Foreskin fibroblast (primary cell): ENCODE measurements at places on chromosomes 6 and 20.
A peak's percentile ranks its signal among the peaks of the same experiment; 100 is the strongest.

DNA sequence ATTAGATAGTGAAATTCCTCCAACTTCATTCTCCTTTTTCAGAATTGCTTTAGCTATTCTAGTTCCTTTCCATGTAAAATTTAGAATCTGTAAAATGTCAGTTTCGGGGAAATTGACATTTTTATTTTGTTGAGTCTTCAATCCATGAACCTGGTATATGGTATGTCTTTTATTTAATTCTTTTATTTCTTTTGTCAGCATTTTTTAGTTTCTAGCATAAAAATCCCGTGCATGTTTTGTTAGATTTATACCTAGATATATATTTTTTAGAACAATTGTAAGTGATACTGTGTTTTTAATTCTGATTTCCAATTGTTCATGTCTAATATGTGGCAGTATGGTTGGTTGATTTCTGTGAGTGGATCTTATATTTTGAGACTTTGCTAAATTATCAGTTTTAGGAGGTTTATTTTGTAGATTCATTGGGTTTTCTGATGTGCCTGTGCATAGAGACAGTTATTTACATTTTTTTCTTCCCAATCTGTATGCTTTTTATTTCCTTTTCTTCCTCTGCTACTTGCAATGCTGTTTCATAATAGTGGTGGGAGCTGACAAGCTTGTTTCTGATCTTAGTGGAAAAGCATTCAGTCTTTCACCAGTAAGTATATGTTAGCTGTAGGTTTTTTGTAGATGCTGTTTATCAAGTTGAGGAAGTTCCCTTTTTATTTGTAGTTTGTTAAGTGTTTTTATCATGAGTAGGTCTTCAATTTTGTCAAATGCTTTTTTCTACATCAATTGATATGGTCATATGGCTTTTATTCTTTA is 13.7 kb downstream of the TAB2 start:
- DNase-seq = peak; percentile 56

- DNase-seq = peak; percentile 28
These were observed 126.4 kb downstream of the MMUT start for GRCh38 chr6:49336514-49337131.

- DNase-seq = no peak
These were observed 21.6 kb downstream of the RALGAPA2 start for GRCh38 chr20:20690676-20691476.

- DNase-seq = peak; percentile 77
These were observed 35.0 kb downstream of the FOXF2 start for GRCh38 chr6:1424306-1424927.

DNA sequence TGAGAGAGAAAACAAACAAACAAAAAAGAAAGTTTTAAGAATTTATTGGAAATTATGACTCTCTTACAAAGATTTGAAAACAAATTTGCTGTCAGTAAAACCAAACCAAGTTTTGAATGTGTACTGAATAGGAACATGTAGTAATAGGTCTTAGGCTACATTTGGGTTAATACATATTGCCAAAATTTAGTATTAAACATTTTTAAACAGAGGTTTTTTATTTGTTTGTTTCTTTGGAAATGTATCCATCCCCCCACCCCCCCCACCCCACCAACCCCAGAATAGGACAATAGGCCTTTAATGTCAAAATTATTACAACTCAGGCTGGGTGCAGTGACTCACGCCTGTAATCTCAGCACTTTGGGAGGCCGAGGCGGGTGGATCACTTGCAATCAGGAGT is 2.5 kb downstream of the C6orf118 start:
- no peak for DNase-seq

GRCh38 chr6:150747155-150747554 is 118.3 kb upstream of the MTHFD1L start:
- DNase-seq = no peak

- no peak for DNase-seq
These were observed 57.9 kb downstream of the SYNJ2 start for GRCh38 chr6:158039571-158040050.

- no peak for DNase-seq
These were observed 67.1 kb upstream of the GFRAL start for GRCh38 chr6:55260181-55260580.

- DNase-seq = peak; percentile 90
These were observed 2.5 kb downstream of the GTF2H5 start for GRCh38 chr6:158170656-158171081.

GRCh38 chr6:21441386-21441785 is 152.2 kb upstream of the SOX4 start:
- no peak for DNase-seq

GRCh38 chr6:1767481-1768246 is 157.9 kb downstream of the FOXC1 start:
- DNase-seq = peak; percentile 88

DNA sequence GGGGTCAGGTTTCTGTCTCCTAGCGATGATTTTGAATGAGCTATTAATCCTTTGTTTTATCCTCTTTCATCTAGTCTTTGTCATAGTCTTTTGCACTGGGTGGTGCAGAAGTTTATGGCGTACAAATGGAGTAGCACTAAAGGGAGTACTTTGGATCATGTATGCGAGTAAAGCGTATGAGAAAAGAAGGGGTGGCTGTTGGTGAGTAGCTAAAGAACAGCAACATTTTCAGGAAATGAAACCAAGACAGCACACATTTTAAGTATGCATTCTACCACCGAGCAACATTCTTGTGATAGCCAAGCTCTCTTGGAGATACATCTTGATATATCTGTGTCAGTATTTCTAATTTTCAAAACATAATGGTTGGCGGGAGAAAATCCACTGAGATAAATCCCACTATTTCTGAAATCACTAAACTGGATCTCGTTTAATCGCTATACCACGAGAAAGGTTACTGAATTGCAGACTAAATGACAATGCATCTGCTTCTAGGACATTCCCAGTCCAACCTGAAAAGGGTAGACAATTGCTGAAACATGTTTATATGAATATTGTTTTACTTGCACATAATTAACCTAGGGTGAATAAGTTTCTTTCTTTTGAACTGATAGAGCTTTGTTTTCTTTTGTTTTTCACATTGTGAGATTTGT is 196.1 kb downstream of the TRIM27 start:
- DNase-seq = no peak
